ENCODE measurements at places on chromosomes 1 and 21.

GRCh38 chr21:28089599-28090441 is 902.9 kb downstream of the LTN1 start:
- DNase-seq = peak; percentile 52

- no peak for DNase-seq
These were observed 17.7 kb downstream of the NEXN start for GRCh38 chr1:77906019-77906545.

DNA sequence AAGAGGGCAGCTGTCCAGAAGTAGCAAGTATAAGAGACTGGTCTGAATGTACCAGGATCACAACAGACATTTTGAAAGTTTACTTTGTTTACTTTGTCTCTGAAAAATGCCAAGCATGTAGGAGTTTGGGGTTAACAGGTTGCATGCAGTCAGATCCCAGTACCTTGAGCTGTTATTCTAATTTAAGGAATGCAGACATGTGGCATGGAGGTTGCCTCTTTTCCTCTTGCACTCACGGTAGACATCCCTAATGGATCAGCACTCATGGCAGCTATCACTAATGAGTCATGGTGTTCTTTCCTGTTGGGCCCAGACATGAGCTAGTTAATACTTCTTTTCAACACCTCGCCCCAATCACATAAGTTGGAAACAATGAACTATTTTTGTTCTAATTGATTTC is 67.3 kb downstream of the GADD45A start:
- no peak for DNase-seq

DNA sequence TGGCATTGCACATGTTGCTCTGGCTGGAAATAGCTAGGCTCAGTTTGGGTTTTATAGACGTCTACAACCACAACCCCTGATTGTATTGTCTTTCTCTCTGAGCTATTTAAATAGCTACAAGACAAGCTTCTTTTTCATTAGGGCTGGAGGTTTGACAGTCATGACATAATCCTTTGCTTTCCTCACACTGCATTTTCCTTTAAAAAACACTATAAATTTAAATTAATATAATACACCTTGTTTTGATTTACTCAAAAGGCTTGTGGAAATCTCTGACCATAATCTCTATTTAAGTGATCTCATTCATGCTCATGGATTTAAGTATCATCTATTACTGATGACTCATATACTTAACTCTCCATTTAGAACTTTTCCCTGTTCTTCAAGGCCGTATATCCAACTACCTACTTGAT is 50.4 kb upstream of the PTGFR start:
- no peak for DNase-seq

DNA sequence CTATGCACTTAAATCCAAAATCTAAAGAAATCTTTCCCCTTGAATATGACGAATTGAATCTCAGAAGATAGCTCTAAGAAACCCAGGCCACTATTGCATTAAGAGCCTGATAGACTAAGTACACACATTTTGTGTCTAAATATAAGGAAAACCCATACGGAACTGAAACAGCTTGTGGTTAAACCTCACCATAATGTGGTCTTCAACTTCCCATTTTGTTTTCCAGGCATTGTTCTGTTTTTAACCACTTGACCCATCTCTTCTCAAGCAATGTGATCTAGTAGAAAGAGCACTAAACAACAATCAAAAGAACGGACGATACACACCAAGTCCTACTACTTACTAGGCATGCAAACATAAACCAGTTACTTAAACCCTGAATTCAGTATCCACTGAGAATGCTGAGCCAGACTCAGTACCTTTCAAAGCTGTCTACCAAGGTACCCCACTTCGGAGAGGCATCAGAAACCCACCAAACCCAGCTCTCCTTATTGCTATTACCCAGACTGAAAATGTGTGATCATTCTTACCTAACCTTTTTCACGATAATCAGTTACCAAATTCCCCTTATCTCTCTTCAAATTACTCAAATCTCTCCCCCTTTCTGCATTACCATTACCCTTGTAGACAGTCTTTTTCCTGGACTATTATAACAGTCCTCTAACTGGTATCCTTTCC is 12.8 kb downstream of the OTUD7B start:
- no peak for DNase-seq

DNA sequence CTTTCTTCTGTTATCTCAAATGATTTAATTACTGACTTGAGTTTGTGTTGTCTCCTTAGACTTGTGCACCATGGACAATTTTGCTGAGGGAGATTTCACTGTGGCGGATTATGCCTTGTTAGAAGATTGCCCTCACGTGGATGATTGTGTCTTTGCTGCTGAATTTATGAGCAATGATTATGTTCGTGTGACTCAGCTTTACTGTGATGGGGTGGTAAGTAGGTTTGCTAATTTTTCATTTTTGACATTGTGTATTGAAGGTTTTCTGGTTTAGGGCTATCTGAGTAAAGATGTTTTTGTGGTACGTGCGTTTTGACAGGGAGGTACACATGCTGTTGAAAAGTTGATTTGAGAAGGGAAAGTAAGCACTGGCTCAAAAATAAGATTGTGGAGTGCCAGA is 14.1 kb downstream of the TTC3 start:
- DNase-seq = peak; percentile 64

- no peak for DNase-seq
These were observed 9.5 kb upstream of the SLC19A2 start for GRCh38 chr1:169495046-169495775.

- no peak for DNase-seq
These were observed 48.6 kb downstream of the CD34 start for GRCh38 chr1:207862241-207862787.

DNA sequence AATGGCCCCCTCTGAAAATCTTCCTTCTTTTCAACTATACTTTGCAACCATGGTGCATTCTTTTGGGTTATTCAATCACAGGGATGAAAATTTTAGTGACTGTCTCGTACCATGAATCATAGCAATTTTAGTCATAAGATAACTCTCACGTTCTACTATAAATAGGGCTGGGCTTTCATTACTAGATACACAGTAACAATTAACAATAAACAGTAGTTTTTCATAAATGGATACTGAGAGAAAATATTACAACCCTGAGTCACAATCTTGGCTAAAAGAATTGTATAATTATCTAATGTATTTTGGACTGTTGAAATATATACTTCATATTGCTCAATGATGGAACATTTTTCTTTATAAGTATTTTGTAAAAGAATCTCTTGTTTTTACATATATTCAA is 96.1 kb downstream of the TEX35 start:
- no peak for DNase-seq

- no peak for DNase-seq
These were observed 19.4 kb downstream of the HSD11B1 start for GRCh38 chr1:209723756-209724693.

GRCh38 chr1:209751627-209752231 is 4.1 kb upstream of the TRAF3IP3 start:
- no peak for DNase-seq

DNA sequence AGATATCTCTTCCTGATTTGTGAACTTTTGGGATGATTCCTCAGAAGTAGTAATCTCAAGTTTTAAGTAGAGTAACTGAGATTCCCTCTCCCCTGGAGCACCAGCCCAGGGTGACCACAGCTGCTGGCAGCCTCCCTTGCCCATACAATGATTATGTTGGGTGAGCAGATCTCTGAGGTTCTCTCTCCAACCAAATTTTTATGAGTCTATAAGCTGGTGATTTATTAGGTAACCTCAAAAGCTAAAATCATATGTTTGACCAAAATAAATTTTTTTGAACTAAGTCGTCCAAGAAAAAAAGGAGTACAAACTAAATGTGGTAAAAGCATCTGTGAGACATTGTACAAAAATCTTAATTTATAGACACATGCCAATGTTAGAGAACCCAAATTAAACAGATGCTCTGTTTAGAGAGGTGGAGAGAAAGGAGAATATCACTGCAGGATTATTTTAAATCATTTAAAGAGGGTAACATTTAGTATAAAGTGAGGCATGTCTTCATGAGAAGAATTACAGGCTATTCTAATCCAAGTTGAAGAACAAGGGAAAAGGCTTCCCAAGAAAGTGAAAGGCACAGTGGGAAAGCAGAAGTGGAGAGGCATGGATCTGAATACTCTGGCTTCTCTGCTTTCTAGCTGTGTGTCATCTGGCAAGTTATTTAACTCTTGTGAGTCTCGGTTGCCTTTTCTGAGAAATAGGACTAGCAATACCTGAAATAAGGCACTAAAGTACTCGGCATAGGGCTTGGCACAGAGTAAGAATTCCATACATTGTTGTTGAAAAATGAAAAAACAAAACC is 2.5 kb downstream of the AKNAD1 start:
- no peak for DNase-seq

DNA sequence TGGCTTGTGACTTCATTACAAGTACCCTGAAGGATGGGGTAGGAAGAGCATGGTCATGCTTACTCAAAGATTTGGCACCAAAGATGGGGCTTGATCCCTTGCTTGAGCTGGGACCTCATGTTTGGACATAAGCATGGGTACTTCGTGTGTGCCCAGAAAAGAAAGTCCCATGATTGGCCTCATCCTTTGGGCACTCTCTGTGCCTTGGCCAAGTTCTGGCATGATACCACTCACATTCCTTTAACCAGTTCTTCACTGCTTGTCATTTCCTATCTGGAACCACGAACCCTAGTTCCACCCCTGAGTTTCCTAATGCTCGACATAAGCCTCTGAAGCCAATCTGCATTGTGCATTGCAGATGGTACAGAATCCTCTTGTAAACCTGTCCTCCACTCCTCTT is 107.0 kb downstream of the NAV1 start:
- DNase-seq = no peak

DNA sequence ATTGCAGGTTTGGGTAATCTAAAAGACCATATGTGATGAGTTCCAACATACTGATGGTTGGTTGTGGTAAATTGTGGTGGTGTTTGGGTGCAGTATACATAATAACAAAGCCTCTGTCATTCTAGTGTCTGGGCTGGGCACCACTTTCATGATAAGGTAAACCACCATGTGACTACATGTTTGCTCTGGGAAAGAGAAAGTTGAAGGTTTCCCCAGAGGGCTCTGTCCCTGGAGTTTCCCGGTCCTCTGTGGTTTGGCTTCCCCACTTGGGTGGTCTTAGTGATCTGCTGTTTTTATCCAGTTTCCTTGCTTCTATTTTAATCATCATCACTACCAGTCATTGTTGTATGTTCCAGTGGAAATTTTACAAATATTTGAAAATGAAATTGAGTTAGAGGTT is 55.9 kb upstream of the TSPAN2 start:
- no peak for DNase-seq

DNA sequence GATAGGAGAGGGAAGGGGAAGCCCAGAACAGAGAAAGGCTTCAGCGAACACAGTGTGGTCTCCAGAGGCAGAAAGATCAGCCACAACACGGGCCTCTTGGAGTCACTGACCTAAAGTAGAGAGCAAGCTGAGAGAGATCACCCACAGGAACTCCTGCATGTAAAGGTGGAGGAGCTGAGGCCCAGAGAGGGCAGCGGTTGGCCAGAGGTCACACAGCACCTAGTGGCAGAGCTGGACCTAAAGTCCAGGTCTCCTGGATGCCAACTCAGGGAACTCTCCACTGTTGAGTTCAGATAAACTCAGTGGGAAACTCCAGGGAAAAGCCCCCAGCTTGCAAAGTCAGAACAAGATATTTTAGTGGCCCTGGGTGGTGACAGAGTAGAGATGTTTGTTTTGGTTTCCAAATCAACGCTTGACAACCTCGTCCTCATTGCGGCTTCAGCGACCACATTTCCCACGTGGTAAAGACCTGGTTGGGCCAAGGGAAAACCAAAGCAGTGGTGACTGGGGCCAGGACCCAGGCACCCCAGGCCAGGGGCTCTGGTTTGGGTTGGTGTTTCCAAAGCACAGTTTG is 4.6 kb downstream of the IFFO2 start:
- DNase-seq = no peak

- peak; percentile 63 for DNase-seq
These were observed 40.2 kb downstream of the HSPG2 start for GRCh38 chr1:21896652-21897532.

DNA sequence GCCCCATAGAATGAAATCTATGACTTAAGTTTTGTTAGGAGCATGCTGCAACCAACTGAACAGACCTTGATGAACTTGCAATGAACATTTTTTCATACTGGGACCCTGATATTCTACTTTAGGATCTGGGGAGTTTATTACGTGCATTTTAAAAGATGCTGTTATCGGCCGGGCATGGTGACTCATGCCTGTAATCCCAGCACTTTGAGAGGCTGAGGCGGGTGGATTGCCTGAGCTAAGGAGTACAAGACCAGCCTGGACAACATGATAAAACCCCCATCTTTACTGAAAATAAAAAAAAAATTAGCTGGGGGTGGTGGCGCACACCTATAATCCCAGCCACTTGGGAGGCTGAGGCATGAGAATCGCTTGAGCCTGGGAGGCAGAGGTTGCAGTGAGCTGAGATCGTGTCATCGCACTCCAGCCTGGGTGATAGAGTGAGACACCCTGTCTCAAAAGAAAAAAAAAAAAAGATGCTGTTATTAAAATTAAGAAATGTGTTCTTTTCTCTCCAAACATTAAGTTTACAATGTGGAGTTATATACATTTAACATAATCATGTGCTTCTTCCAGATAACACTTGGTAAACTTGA is 7.1 kb downstream of the MPZL1 start:
- DNase-seq = no peak

DNA sequence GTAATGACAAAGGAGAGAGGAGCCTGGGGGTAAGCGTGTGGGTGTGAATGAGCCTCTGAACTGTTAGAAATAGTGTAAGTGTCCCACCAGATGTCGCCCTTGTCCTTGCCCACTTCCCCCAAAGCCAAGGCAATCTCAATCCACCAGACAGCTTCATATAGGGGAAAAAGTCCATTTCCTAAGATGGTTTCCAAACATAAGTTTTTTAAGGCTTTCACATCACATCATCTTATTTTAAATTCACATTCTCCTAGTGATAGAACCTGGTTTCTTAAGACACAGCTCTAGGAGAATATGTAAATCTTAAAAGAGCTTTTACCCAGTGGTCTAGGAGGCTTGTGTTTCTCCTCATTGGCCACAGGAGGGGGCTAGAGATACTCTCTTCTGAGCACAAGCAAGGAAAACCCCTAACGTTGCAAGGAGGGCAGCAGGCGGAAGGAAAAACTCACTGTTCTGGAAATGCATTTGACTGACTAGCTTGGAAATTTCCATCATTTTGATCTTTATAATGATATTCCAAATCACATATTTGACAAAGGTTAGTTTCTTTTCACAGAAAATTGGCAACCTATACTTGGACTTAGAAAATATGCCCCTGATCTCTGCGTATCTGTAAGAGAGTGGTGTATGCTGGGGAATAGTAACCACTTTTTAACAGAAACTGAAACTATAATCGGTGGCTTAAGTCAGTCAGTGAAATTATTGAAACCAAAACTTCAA is 51.9 kb upstream of the LPAR3 start:
- DNase-seq = peak; percentile 93

DNA sequence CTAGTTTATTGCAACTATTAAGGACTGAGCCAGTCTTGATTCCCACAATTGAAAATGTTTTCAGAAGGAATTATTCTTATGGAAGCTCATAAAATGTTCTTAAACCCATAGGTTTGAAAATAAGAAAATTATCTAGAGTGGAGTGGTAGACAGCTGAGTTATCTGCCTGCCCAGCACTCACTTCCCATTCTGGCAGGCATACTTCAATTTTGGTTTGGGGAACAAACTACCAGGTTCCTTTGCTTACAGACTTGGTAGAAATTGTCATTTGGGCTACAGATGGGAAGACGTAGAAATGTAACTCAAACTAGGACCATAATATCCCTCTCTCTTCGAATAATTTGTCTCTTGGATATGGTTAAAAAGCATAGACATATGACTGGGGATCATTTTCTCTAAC is 18.4 kb downstream of the JUN start:
- DNase-seq = no peak

Measured in hepatocyte (in vitro differentiated cells).